ENCODE measurements at places on chromosomes 5 and 9.
A peak's percentile ranks its signal among the peaks of the same experiment; 100 is the strongest.

DNA sequence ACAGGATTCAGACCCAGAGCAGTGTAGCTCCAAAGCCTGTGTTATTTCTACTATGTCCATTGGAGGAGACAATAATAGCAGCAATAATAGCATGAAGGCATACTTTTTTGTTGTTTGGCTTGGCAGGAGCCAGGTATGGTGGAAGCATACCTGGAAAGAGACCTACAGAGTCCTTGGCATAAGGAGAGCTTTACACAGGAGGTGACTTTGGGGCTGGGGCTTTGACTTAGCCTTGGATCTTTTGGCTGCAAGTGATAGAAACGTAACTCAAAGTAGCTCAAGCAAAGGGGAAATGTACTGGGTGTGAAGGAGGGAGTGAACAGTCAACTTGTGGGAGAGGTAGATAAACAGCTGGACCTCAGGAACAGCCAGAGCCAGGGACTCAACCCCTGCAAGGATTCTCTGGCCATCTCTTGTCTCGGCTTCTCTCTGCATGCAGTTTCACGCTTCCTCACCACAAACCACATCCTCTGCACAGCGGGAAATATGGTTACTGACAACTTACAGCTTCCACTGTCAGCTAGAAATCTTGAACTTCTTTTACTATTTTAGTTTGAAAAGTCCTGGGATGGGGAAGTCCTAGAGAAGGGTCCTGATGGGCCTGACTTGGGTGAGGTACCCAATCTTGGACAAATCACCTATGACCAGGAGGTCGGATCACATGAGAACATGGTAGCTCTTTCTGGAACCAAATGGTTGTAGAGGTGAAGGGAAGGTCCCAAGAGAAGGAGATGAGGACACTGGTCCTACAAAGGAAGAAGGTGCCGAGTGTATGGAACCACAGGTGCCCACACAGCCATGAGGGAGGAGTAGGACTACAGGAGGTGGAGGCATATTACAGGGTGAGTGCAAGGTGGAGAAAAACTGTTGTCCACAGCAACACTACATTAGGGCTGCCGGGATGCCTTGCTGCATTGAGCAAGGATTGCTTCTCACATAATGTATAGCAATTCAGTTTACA, 47.0 kb upstream of the TGFBR1 start:
- no peak for DNase-seq

- DNase-seq: no peak
Measured at GRCh38 chr9:113563826-113564497, 100.4 kb downstream of the RGS3 start.

- no peak for DNase-seq
Measured at GRCh38 chr5:95026718-95027117, 258.2 kb downstream of the MCTP1 start.

DNA sequence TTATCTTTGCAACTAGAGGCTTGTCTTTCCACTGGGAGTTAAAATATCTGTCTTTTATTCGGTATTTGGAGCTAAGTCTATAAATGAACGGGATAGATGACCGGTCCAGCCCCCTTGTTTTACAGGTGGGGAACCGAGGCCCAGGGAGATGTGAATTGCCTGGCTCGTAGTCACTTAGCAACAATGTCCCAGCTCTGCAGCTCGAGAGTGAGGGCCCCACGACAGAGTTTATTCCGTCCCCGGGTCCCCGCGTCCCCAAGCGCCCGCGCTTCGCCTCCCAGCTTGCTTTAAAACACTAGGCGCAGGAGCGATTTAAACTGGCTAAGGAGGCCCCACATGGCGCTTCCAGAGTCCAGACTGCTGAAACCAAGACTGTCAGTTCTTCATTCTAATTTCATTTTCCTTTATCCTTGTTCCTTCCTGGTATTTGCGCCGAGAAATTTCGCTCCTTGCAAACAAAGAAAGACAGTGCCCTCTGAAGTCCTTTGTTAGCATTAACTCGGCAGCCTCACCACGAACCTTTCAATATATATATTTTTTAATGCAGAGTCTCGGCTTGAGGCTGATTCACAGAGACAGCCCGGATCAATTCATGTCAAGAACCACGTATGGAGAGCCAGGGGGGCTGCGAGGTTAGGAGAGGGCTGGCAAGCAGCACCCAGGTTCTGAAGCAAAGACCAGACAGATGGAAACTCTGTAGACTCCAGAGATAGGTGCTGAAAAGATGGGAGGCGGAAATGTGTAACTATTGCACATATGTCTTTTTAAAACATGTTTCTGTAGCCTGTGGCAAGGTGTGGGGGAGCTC, 1.4 kb upstream of the ENC1 start:
- DNase-seq: peak; percentile 83

- DNase-seq: no peak
Measured at GRCh38 chr9:136039488-136039887, 55.6 kb downstream of the NACC2 start.

DNA sequence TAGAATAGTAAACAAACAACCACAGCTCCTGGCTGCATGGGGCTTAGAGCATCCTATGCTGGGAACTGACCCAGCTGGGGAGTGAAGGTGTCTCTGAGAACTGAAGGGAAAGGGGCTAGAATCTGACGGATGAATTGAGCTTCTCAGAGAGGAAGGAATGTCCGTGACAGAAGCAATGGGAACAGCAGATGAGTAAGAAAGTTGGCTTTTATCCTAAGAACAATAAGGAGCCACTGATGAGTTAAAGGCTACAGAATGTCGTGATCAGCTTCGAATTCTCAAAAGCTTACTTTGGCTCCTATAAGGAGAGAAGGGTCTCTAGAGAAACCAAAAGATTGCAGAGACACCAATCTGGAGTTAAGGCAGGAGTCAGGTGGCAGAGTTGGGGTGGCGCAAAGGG, 52.6 kb downstream of the EBF1 start:
- DNase-seq: no peak

DNA sequence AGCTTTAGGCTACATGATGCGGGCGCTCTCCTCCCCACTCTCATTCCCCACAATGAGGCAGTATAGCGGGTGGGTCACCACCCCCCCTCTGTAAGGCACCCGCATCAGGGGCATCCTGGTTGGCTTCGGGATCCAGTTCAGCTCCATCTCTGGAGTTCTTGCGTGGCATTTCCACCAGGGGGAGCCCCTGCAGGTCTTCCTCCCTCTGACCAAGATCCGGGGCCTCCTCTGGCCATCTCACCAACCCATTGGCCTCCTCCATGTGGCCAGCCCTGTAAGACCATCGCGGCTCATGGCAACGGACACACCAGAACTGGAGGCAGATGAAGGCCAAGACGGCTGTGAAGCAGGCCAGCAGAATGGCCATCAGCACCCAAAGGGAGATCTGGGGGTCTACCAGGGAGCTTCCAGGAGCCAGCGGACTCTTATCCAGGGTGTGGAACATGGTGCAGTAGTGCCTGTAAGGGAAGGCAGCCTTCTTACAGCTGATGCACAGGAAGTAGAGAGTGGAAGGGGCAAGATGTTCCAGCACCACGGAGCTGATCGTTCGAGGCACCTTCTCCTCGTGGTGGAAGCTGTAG, 77.0 kb downstream of the CYFIP2 start:
- DNase-seq: no peak

GRCh38 chr5:88398316-88398715, 129.7 kb upstream of the TMEM161B start:
- no peak for DNase-seq

GRCh38 chr5:150522504-150523414, 14.8 kb downstream of the NDST1 start:
- DNase-seq: no peak

- no peak for DNase-seq
Measured at GRCh38 chr9:89838621-89839020, 233.8 kb downstream of the GADD45G start.

DNA sequence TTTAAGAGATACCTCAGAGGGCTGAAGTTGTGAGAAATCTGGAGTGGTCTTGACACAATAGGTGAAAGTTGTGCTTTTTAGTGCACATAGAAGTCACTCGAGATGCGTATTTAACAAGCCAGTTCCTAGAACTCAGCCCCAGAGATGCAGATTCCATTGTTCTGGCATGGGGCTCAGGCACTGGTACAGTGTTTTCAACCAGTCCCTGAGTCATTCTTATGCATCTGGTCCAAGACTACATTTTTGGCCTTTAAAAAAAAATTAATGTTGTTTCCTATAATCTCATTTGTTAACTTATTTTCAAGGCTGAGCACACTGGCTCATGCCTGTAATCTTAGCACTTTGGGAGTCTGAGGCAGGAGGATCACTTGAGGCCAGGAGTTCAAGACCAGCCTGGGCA, 29.6 kb downstream of the PTTG1 start:
- no peak for DNase-seq

DNA sequence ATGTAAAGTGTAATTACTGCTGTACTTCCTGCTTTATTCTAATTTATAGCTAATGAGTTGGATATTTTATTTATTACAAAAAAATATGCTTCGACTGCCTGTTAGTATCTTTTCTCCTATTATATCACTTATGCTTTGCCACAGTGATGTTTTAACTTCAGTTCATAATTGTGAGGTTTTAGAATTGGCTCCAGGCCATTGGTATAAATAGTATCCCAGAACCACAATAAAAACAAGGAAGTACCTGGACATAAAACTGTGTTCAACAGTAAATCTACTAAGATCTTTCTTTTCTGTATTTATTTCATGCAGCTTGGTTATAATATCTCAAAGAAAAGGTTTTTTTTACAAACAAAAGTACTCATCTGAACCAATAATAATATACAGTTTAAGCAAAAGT, 354.3 kb upstream of the CDH9 start:
- DNase-seq: no peak

DNA sequence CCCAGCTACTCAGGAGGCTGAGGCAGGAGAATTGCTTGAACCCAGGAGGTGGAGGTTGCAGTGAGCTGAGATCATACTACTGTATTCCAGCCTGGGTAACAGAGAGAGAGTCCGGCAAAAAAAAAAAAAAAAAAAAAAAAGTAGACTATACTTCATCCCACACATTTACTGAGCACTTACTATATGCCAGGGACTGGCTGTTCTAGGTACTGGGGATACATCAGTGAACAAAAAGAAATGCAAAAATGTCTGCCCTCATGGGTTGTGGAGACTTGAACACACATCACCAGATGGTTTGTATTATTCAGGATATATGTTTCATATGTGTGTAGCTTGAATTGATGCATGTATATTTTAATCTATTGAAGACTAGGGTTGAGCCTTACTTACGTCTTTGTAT, 2.9 kb upstream of the LHFPL2 start:
- no peak for DNase-seq

DNA sequence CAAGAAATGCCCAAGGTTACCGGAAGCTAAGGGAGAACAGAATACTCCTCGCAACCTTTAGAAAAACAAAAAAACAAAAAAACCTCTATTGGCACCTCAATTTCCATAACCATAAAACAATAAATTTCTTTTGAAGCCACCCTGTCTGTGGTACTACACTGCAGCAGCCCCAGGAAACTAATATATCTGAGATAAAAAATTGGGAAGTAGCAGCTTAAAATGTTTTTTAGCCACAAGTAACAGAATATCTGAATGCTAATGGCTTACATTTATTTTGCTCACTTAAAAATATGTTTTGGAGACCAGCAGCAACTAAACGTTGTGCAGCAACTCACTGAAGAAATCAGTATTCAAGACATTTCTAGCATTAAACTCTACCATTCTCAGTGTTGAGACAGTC, 969.6 kb downstream of the DNAH5 start:
- DNase-seq: no peak

DNA sequence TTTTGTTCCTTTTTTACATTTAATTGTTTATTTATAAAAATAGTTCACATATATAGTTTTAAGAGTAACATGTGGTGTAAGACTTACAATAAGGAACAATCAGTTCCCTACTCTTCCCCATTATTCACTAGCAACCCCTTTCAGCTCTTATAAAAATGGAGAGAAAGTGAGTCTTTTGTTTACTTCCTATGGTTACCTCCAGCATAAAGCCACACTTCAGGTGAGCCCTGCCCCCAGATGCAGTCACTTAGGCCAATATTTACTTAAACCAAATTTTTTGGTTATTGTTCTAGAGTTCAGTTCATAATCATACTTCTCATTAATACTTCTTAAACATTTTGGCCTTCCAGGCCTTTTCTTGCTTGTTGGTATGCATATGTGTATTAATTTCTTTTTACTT, 33.7 kb downstream of the UBE2R2 start:
- no peak for DNase-seq

- no peak for DNase-seq
Measured at GRCh38 chr5:17160756-17161040, 56.7 kb upstream of the BASP1 start.

- peak; percentile 77 for DNase-seq
Measured at GRCh38 chr5:72956324-72957140, 691 bp downstream of the FCHO2 start.

GRCh38 chr5:33808699-33809098, 83.1 kb downstream of the ADAMTS12 start:
- no peak for DNase-seq

- peak; percentile 43 for DNase-seq
Measured at GRCh38 chr9:110802416-110803035, 133.9 kb downstream of the MUSK start.

DNA sequence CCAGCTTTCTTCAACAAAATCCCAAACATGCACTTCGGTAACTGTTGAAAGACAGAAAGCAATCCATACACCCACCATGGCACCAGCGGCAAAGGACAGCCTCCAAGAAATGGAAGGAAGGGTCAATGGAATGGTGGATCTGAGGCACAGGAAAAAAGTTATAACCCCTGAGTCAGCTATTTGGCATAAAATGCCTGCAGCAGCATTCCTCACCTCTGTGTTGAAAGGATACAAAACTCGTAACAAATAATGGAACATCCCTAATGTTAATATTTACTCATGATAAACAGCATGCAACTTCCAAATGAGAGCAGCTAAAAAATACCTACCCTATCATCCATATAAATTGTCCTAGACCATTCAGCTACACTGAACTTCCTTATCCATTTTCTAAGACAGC, 9.4 kb downstream of the FBXW11 start:
- DNase-seq: no peak

DNA sequence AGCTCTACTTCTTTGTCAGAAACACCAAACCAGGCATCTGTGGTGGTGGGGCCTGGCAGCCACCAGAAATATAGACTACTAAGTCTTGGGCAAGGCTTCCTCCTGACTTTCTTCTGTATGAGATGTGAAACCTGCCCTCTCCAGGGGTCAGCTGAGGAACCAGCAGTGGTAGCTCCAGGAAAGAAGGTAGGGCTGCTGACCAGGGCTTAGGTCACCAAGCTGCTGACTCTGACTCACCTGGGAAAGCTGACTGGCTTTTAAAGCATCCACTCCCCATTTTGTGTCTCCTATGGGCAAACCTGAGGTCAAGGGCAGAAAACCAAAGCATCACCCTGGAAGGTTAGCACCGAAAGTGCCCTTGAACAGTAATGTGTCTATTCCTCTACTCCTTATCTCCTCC, 10.4 kb upstream of the SH3TC2 start:
- no peak for DNase-seq

- no peak for DNase-seq
Measured at GRCh38 chr9:21852754-21853153, 50.3 kb downstream of the MTAP start.

GRCh38 chr5:83219077-83219476, 141.7 kb downstream of the XRCC4 start:
- no peak for DNase-seq
